Adrenal gland (tissue), 19 donors: ENCODE measurements at places on chromosomes 1 and 21. TPM values are rescaled to one million over a fixed set of nuclear protein-coding genes. Genes with fewer than 3 reads are reported as not detected.

- DNase-seq = no peak
Observed at GRCh38 chr1:89369331-89369730, 5.5 kb downstream of the GBP6 start.

- peak; percentile 69 for DNase-seq
Observed at GRCh38 chr1:160284220-160284781, 632 bp downstream of the PEX19 start.

DNA sequence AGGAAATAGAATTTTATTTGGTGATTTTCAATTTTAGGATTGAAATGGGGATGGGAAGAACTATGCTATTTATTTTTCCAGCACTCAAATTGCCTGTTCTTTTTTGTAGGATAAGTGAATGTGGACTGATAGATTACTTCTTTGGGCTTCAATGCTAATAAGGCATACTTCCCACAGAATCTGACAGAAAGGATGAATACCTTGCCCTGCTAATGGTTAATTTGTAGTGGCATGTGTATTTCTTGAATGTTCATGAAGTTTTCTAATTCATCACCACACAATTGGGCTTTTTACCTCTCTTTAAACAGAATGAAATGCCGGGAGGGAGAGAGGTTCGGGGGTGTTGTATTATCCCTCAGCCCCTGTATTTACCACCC lies 369.1 kb upstream of the ADGRL2 start:
- no peak for DNase-seq

RYR2 gene
- polyA plus RNA-seq = 0.40 TPM

DNA sequence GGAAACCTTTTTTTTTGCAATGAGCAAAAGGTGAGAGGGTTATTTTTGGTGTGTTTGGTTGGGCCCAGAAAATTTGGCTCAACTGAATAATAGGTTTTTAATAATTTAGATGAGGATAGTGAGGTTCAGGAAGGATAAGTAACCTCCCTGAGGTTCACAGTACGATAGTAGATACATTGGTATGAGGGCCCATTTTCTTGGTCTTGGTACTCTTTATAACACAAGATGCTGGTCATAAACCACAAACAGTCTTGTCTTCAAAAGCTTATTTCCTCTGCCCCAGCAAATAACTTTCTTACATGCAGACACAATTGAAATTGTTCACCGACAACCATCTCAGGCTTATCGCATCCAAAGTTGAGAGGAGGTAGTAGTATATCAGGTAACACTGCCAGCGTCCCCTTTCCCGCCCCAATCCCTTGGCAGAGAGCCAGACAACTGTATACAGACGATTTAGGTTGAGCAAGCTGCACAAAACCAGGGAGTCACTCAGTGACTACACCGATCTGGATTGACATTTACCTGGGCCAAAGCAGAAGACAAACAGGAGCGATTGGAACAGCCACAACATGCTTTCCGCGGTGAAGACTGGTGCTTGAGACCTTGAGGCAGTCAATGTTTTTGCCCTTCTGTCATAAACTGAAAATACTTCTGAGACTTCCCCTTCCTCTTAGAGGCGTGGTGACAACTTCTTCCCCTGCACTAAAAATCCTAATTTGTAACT lies at the start of gene SLAMF6:
Gene SLAMF6 (minus strand): TSS at position 634 of the 724 bp plus-strand sequence. CDS start 63 bp downstream, at position 571.
- DNase-seq = no peak
